ENCODE measurements at places on chromosomes 2 and 18.

- DNase-seq = no peak
Measured at GRCh38 chr2:125086313-125087184, 1061.5 kb downstream of the CNTNAP5 start.

GRCh38 chr18:62954366-62954765 lies 239.0 kb downstream of the PHLPP1 start:
- DNase-seq = no peak

DNA sequence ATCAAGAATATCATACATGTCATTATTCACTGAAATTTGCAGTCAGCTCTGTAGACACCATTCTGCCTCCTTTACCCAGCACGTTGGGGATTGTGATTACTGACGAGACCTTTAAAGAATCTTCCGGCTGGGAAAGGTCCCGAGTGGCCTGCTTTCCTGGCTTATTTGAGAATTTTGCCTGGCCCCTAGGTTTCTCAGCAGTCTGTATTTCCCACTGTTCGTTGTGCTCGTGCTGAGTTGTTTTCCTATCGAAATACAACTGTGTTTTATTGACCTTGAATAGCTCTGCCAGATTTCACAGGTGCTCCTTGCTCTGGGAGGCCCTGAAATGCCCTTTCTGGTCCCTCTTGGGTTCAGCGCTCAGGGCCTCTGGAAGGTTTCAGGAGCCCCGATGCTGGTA lies 94.9 kb downstream of the AGAP1 start:
- DNase-seq = no peak

DNA sequence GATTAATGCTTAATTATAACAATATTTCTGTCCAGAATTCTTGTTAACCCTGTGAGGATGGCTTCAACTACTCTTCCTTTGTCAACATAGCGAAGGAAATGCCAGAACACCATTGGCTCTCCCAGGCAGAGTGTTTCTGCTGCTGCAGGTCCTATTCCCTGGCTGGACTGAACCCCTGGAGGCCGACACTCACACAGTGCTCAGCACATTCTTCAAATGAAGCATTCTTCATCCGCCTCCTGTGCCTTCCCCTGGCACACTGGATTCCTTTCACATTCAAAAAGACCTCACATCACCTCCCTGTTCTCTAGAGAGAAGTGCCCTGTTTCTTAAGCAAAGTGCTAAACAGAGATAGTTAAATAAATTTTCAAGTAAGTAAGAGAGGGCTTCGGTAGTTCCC lies 187.3 kb upstream of the MSH6 start:
- no peak for DNase-seq

GRCh38 chr2:45794134-45794617 lies 142.7 kb downstream of the PRKCE start:
- no peak for DNase-seq

GRCh38 chr2:38682008-38682575 lies 16.2 kb downstream of the GALM start:
- DNase-seq = no peak

GRCh38 chr2:207163053-207163755 lies 2.5 kb downstream of the KLF7 start:
- DNase-seq = no peak

DNA sequence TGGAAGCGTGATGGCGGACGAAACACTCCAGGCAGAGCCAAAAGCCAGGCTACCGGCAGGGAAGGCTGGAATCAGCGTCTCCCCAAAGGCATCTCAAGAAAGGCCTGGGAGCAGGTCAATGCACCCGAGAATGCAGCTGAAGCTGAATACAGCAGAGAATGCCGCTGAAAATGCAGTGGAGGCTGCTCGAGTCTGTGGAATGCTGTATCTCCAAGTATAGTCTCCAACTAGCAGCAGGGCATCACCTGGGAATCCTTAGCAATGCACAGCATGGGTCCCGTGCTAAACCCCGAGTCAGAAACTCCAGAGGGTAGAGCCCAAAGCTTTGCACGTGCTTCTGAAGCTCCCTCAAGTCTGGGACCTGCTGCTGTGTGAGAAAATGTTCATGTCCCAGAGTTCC lies 191.1 kb upstream of the ALKAL2 start:
- DNase-seq = no peak

DNA sequence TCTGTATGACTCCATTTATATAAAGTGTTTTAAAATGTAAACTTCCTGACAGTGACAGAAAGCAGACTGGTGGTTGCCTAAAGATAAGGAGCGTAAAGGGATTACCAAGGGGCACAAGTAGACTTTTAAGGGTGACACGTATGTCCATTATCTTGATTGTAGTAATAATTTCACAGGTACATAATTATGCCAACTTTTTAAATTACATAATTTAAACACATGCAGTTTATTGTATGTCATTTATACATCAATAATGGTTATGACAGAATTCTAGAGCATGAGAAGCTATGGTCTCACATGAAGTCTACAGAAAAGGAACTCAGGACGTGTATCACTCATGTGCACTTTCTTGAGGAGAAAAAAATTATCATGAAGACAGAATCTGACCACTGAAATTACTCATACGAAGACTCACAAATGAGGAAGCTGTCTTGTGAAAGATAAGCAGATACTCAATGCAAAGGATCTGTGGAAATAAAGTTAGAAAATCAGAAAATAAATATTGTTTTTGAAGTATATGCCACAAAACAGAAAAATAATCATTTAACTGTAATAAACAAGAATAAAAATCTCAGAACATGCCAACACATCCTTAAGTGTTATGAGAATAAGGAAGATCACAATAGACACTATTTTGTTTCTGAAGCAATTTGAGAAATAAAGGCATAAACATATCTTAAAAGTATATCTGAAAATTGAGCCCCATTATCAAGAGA lies 84.4 kb downstream of the TMEM131 start:
- DNase-seq = no peak

DNA sequence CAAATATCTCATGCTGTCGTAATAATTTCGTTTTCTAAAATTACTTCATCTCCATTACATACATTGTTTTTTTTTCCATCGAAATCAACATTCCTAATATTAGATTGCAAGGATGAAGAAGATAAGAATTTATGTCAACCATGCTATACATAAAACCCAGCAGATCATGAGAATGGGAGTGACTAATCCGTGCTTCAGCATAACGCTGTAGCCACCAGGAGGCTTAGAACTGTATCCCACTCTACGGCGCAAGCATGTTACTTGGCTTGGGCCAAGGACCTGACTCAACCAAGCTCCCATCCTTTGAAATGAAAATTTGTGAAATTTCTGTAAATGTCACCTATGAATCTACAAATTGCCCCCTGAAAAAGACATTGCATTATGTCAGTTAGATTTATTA lies 392.5 kb downstream of the FIGN start:
- no peak for DNase-seq

DNA sequence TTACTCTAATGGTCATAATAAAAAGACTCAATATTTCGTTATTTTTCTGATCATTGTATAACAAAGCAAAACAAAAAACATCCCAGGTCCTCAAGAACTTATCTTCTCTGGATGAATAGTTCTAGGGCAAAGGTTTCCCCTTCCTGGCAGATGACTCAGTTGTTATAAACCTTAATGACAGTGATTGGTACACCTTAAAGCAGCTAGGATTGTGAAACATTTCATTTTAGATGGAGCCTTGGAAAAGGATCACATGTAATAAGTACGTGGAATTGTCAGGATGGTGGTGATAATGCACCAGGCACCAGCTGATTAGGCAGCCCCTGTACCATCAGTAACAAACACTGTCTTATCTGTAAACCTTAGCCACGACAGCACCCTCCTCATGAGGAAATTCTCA lies 47.2 kb downstream of the MEP1B start:
- no peak for DNase-seq

DNA sequence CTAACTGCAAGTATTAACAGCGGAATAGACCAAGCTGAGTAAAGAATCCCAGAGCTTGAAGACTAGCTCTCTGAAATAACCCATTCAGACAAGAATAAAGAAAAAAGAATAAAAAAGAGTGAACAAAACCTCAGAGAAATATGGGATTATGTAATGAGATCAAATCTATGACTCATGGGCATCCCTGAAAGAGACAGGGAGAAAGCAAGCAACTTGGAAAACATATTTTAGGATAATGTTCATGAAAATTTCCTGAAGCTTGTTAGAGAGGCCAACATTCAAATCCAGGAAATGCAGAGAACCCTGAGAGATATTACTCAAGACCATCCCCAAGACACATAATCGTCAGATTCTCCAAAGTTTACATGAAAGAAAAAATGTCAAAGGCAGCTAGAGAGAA lies 17.3 kb downstream of the PFN4 start:
- DNase-seq = no peak

DNA sequence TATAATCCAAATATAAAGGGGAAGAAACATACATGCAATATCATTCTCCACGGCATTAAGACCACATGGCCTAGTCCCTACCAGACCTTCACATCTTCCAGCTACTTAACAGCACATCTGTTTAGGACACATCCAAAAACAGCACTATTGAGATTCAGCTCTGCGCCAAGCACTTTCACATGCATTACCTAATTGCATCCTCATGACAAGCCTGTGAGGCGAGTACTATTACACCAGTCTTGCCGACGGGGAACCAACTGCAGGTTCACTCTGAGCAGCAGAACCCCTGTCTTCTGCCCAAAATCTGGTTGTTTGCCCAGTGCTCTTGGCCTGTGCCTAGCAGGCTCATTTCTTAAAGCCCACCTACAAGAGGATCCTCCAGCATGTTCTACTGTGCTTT lies 66.7 kb downstream of the AAK1 start:
- DNase-seq = no peak

- no peak for DNase-seq
Measured at GRCh38 chr2:231058761-231059550, 2.3 kb downstream of the PSMD1 start.

- DNase-seq = no peak
Measured at GRCh38 chr2:137185378-137186078, 420.2 kb downstream of the THSD7B start.

DNA sequence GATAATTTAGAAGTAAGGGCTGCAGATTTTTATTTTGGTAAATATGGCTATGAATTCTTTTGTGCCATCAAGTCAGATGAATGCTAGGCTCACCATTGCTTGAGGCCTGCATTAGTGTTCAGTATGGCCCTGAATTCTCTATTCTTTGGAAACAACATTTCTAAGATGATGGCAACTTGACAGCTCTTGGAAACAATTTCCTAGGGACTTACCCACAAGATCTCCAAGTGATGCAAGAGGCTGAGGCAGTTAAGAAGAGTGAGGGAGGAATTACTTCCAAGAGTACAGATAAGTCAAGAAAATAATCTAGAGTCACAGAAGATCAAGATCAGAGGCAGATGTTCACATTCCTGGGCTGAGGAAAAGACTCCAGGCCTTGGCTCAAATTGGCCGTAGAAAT lies 129.1 kb downstream of the NRP2 start:
- DNase-seq = no peak

DNA sequence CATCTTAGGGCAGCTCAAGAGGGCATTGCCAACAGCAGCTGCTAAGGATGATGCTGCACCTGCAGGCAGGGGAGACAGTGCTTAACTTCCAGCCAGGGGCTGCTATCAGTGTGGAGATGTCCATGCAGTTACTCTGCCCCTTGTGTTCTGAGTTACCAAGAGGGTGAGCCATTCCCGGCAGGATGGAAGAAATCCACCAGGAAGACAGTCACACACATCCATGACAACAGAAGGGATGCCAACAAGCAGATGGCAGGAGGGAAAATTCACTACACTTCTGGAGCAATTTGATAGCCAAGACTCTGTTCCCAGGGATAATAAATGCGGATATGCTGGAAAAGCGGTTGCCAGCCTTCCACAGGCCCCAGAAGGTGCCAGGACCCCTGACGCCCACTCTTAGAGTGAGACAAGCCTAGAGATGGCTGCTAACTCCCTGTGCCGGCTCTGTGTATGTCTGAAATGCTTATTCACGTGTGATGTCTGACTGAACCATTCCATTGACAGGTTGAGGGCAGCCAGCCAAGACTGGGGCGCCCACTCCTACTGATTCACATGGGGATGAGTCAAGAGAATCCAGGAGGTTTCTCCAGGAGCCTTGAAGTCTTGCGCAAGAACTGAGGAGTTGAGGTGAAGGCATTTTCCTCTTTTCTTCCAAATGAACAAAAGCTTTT lies 24.5 kb downstream of the LOXHD1 start:
- no peak for DNase-seq

- DNase-seq = peak; percentile 8
Measured at GRCh38 chr2:183037553-183038340, 510 bp downstream of the NCKAP1 start.

GRCh38 chr2:232668805-232669444 lies 28.2 kb upstream of the GIGYF2 start:
- DNase-seq = no peak

- DNase-seq = no peak
Measured at GRCh38 chr18:46447323-46447722, 209.7 kb downstream of the LOXHD1 start.

- DNase-seq = no peak
Measured at GRCh38 chr2:102977426-102978090, 215.7 kb downstream of the TMEM182 start.

DNA sequence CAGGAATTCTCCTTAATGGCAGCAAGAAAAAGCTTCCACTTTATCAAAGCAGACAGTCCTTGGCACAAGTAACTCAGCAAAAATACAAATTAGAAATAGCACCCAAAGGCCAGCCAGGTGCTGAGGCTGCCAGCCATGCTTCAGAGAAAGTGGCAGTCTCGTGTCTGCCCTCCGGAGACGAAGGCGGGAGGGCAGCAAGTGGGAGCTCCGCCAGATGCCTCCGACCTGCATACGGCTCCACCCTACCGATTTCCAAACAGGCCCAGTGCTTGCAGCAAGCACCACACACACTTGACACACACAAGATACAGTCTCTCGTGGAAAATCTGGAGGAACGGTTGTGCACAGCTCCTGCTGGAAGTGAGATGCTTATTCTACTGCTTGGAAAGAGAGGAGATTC lies 134.9 kb upstream of the REV1 start:
- DNase-seq = no peak

DNA sequence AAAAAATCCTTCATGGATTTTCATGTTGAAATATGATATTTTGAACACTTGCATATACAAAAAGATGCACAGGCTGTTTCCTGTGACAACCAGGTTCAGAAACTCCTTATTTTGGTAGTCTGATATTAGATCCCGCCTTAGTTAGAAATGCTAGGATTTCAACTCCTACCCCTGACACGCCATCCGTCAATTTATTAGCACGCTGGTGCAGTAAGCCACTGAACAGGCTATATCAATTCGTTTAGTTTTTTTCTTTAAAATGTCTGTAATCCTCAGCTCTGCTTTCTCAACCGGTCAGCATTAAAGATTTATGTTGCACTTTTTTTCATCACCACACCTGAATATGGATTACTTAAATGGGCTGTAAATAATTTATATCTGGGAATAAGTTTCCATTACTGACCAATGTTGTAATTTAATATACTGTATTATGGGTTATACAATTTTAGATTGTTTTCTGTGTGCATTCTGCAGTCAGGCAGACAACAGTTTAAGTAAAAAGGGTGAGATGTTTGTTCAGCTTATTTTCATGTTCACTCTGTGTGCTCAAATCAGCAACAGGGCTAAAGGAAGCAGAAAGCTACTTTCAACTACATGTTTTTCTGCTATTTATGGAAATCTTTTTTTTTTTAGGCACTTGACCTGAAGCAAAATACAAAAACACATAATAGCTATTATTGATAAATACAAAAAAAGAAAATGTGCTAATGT lies 227.7 kb downstream of the ARHGAP15 start:
- DNase-seq = no peak

- DNase-seq = no peak
Measured at GRCh38 chr2:128780434-128781080, 461.9 kb upstream of the HS6ST1 start.

GRCh38 chr2:175103191-175103590 lies 64.8 kb downstream of the ATF2 start:
- no peak for DNase-seq

Measured in stimulated activated CD8-positive, alpha-beta memory T cell treated with anti-CD3 and anti-CD28 coated beads, Interleukin-2, amount 100 ng/mL, for 1 hour (primary cell).